ENCODE measurements at places on chromosomes 16 and 17.

DNA sequence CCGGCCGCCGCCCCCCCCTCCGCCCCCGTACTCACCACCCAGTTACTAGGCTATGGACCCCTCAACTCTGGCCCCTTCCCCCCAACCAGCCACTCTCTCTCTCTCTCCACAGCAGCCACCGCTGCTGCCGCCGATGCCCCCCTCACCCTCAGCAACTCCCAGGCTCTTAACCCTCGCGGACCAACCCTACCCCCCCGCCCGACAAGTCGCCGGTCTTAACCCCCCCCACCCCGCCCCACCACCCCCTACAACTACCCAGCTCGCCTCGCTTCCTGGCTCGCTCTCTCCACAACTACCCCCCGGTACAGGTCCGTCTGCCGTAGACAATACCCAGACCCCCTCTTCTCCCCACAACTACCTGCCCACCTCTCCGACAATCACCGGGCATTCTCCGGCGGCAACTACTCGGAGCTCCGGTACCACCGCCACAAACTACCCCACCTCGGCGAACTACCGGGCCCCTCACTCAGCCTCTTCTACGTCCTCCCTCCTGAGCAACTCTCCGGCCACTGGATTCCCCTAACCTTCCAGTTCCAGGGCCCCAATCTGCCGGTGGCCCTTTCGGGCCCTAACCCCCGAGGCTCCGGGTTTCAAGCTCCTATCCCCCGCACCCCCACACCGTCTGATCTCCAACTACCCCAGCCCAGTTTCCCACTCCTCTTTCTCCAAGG is 702 bp downstream of the PHF23 start:
- no peak for DNase-seq

DNA sequence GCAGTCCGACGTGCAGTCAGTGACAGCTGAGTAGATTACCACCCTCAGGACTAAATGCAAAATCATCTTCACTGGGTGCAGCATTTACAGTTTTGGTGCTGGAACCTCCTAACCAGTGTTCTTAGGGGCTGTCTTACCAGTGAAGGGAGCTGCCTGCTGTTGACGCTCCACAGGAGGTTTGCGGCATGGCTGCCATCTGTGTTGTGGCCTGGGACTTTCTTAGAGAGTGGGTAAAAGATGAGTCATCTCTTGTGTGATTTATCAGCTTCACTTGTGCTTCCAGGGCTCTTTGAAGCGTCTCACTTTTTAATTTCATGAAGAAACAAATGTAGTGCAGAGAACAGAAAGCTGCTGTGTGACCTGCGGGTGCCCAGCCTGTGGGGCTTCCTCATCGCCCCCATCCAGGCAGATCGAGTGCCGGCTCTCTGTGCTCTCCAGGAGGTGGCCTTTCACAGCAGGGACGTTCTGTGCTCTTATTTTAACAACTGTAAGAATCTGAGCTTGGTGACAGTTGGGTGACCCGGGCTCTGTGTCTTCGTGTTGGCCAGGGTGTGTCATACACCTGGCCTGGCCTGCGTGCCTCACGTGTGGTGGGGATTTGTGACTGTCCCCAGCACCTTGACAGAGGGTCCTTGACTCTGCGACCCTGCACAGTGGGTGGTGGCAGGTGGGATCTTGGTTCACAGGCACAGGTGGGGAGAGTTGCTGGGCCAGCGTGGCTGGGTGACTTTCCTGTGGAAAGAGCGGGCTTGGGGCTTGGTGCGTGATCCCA is 24.3 kb upstream of the ZNF750 start:
- DNase-seq = peak; percentile 96

DNA sequence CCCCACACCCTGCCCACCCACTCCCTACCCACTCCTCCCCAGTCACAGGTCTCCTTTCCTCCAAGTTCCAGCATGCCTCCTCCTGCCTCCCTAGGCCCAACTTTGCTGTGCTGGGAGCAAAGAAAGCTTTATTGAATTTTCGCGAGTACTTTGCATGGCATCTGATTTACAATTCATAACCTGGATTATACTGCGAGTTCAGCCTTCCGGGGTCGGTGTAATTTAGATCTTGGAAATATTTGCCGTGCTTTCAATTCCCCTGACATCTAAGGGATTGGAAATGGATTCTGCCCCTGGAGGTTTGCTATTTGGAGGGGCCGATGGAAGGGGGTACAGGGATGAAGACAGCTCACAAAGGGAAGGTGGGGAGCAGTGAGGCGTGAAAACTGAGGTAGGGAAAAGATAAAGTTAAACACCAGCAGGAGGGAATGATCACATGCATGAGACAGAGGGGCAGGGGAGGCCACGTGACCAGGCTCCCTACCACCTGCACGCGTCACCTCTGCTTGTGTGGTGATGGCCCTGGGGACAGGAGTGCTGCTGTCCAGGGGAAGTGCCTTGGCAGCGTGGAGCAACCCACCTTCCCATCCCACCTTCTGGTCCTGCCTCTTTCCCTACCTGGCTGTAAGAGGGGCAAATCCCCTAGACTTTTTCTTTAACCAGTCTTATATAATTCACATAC is 132.3 kb upstream of the RPL38 start:
- DNase-seq = no peak

DNA sequence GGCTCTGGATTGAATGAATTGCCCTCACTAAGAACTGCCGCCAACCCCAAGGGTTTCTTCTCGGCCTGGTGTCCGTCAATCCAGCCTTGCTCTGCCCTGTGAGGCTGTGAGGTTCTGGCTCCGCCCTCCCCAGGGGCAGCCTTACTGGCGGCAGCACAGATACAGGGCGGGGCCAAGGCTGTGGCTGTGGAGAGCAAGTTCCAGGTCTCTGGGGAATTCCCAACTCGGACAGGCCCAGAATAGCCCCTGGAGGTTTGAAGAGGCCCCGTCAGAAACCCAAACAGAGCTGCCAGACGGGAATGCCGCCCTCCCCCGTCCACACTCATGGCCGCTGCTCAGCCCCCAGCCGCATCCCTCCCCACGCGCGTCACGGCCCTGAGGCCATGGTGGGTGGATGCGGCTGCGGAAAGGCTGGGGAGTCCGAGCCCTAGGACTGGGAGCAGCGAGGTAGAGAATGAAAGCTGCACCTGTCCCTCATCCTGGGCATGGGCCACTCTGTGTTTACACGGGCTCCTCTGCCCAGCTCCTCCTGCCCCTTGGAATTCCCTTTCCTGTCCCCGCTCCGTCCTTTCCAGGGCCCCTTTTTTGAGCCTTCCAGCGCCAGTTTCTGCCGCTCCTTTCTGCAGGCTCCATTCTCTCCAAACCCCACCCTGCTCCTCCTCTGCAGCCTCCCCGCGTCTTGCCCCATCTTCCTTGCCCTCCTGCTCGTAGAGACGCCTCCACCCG is 660 bp upstream of the PRRT2 start:
- DNase-seq = peak; percentile 98

GRCh38 chr17:82804442-82805191 is 35.2 kb downstream of the ZNF750 start:
- no peak for DNase-seq

GRCh38 chr16:756428-756827 is 4.1 kb upstream of the MSLN start:
- DNase-seq = no peak

DNA sequence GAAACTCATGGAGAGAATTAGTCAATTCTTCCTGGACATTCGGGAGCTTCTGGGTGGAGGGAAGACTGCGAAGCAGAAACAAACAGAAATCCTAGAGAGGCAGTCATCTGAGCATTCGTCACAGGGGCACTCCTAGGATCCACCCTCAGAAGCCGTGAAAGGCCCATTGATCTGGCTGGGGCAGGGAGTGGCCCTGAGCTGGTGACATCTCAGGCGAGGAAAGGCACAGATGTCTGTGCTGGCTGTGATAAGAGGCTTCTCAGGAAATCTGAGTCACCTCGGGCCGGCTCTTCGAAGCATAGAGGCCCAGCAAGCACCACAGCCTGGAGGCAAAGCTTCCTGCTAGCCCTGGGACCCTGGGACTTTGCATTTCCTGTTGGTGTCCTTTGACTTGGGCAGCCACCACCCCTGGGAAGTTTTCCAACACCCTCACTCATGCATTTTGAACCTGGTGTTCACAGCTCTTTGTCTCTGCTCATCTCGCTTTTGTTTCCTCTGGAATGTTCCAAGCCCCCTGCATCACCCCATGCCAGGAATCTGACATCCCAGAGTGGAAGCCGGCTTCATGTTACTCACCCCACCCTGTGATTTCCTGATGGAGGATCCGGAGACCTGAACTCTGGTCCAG is 23.3 kb upstream of the CDRT4 start:
- DNase-seq = peak; percentile 95

- no peak for DNase-seq
Observed at GRCh38 chr17:1126801-1127550, 52.8 kb downstream of the ABR start.

GRCh38 chr16:89113152-89113547 is 19.5 kb downstream of the ACSF3 start:
- no peak for DNase-seq

DNA sequence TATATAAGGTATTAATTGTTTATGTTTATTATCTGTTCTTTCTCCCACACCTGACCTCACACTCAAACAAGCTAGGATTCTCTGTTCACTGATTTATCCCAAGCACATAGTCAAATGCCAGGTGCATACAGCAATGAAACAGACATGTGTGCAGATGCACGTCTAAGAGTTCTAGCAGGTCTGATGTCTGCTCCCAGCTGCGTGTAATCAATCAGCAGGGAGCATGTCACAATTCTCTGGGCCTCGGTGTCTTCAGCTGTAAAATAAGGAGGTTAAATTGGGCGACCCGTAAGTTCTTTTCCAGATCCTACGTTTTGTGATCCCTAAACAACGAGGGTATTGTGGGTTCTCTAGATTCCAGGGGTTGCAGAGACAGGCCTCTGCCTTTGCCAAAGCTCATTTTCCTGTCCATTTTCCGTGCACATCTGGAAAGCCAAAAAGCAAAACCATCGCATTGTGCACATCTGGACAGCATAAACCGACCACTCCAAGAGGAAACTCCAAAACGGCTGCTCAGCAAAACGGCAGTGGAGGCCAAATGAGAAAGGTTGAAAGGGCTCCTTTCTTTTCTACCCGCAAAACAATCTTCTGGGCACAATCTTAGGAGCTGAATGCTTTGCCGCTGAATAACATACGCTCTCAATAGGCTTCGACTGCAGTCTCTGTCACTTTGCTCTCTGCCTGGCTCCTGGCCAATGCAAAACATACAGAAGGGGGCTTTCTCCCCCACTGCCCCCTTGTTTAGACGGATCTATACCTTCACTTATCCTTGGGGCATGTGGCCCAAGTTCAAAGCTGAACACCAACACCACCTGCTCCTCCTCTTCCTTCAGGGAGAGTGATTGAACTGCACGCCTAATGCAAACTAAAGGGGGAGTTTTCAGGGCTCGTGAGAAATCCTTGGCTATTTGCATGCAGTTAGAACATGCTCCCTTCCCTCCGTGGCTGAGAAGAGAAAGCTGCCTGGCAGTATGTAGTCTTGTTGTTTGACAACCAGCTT is 426.3 kb downstream of the SLC39A11 start:
- no peak for DNase-seq

DNA sequence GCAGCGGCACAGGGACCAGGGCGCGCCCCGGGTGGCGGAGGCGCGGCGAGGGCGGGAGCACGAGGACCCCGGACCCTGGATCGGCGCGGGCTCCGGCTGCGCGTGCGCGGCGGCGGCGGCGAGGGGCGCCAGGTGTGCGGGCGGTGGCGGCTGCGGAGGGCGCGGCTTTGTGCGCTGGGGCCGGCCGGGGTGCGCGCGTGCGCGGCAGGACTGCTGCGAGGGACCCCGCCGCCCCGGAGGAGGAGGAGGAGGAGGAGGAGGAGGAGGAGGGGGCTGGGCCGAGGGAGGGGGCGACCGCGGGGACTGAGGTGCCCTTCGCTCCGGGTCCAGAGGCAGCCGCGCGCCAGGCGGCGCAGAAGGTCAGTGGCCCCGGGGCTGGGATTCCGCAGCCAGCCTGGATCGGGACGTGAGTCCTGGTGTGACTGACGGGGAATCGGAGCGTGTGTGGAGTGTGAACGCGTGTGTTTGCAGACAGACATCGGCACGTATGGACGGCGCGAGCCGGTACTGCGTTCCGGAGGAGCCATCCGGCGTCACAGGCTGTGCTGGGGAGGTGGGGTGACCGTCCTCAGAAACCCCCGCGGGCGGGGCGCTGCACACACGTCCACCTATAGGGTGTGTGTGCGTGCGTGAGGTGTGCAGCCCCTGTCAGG is 19.5 kb upstream of the RAP1GAP2 start:
- DNase-seq = no peak

DNA sequence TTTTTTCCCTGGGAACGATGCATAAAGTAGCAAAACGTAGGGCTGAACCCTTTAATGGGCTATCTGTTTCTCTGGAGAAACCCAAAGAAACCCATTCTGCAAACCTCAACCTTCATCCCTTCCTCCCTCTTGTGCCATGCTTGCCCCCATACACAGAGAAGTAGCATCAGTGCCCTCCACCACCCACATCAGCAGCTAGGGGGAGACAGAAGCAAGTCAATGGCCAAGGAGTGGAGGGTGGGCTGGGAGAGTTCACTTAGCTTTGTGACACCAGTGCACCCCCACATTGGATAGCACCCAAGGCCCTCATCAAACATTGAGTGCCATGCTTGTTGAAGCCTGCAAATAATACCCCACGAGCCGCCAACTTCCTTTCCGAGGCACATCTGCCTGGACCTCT is 282.4 kb downstream of the ABCC12 start:
- no peak for DNase-seq

GRCh38 chr17:6910987-6911603 is 79.6 kb upstream of the TEKT1 start:
- DNase-seq = peak; percentile 40

DNA sequence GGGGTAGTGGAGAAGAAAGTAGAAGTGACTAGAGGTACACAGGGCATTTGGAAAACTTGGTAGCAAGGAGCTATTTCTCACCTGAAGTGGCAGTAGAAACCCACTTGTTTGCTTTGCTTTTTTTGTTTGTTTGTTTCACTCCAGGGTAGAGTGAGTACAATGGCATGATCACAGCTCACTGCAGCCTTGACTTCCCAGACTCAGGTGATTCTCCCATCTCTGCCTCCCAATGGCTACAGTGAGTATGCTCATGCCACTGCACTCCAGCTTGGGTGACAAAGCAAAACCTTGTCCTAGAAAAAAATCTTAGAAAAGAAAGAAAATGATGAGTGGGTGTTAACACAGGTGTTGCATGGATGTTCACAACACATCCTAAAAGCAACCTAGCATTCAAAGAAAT is 40.4 kb downstream of the SCNN1G start:
- DNase-seq = no peak

DNA sequence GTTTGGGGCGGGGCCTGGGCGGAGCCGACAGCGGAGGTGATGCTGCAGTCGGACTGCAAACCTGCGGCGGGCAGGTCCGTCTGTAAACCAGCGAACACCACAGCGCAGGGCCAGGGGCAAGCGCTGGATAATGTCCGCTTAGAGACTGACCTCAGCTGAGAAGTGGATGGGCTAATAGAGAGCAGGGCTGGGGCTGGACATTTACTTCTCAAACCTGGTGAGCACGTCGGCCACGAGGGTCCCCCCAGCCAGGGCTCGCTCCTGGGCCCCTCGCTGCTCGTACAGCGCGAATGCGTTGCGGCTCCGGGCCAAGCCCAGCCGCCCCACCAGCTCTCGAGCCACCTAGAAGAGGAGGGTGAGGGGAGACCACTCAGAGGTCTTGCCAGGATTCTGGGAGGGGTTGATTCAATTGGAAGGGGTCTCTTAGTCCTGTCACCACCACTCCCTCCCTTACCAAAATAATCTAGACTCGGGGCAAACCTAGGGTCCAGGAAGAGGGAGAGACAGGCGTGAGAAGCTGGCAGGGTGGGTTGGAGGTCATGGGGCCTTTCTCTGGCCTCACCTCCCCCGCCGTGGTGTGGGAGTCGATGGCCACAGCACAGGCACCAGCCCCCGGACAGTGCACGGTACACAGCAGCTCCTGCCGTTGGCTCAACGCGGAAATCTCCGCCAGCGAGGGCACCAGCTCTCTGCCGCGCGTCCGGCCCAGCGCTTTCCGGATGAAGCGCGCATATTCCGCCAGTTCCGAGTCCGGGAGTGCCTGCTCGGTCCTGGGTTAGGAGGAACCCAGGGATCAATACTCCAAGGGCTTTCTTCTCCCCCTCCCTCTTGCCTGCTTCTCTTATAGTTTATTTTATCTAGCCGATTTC is 5.8 kb downstream of the PLEKHH3 start:
- no peak for DNase-seq
